ENCODE measurements at places on chromosomes 4 and X.

- DNase-seq, result no peak
These were observed 1.4 kb downstream of the CPLX1 start for GRCh38 chr4:824461-825062.

GRCh38 chr4:146450524-146450923, 71.2 kb downstream of the SLC10A7 start:
- no peak for DNase-seq

- no peak for DNase-seq
These were observed 31.7 kb upstream of the TMSB15A start for GRCh38 chrX:102548231-102548630.

GRCh38 chrX:22196149-22196548, 76.6 kb upstream of the CBLL2 start:
- no peak for DNase-seq

DNA sequence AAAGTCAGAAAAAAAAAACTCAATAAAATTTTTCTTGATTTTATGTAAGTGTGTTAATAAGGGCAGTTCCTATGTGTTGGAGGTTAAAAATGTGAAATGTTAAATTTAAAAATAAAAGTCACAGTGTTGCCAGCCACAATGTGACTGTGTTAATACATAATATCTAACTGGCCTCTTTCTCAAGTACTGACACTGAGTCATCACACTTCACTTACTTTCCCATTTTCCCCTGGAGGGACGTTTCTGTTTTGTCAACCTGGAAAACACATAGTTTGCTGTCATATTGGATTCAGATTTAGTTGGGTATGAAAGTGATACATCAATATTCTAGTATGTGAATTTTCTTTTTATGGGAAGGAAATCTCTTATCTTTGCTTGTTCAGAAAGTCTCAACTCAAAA, 46.4 kb downstream of the ARHGEF38 start:
- DNase-seq, result no peak

DNA sequence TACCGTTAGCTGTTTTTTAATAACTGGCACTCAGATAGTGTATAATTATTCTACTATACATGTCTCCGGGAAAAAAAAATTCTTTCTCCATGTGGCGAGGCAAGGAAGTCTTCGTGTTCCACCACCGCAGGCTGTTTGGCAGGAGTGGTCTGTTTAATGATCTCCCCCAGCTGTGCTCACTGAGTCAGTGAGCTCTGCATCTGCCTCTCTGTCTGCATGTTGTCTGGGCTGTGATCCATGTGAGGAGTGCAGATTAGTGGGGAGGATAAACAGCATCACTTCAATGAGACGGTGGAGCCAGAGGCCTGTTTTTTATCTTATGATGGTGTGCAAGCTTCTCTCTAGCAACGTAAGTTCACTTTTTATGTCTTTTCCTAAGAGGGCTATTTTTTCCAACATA, 69.8 kb downstream of the RPS3A start:
- DNase-seq, result no peak

DNA sequence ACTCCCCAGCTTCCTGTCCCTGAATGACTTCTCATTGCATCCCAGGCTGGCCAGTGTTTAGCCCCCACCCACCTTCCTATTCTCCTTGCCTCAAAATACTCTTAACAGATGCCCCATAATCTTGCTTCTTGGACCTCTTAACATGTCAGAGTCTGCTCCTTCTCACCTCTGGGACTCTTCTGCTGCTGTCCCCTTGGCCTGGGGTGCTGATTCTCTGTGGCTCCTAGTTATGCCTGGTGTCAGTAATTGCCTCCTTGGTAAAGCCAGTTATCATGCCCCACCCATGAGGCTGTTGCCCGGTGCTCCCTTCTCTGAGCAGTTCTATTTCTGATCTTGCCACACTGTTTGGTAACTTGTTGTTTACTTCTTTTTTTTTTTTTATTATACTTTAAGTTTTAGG, 256.8 kb downstream of the STIM2 start:
- DNase-seq, result no peak
